ENCODE measurements at places on chromosomes 2 and 18.
A peak's percentile ranks its signal among the peaks of the same experiment; 100 is the strongest.

GRCh38 chr2:75604484-75604883 is 42.1 kb upstream of the MRPL19 start:
- no peak for DNase-seq

DNA sequence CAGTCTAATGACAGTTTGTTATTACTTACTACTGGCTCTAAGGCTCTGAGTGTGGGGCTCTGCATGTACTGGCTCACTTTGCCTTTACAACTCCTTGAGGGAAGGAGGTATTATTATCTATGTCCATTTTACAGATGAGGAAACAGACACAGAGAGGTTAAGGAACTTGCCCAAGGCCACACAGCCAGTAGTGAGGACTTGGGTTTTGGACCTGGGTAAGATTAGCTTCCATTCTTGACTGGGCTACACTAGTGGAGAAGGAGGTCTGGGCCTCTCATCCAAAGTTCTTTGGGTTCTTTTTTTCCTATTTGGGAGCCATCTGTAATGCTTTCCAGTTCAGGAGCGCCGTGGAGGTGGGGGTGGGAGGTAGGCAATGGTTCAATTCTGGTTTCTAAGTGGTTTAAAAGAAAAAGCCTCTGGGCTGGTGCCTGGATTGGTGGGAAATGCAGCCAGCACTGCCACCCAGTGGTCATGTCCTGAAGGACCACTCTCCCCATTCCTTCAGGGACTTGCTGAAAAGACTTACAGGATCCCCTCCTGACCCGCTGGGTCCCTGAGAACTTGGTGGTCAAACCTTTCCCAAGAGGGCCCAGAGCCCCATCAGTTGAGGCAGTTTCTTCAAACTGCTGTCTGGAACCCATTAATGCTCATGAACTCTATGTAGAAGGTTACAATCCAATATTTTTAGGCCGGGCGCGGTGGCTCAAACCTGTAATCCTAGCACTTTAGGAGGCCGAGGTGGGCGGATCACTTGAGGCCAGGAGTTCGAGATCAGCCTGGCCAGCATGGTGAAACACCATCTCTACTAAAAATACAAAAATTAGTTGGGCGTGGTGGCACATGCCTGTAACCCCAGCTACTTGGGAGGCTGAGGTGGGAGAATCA is 38.6 kb upstream of the NOTO start:
- DNase-seq, result peak; percentile 51

DNA sequence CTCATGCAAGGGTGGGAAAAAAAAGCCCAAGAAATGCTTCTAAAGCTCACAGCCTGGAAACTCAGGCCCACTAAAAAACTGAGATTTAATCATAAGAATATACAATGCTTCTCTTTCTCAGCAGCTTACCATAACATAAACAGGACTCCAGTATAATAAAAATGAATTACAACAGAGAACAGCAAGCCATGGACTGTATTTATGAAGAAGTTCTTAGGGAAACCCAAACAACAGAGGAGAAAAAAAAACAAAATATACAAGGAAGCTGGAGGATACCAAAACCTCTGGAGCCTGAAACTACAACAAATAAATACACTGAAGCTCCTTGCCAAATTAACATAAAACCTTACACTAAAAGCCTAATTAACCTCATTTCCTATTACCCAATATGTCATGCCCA is 187.8 kb downstream of the RDH14 start:
- no peak for DNase-seq

- DNase-seq, result no peak
Measured at GRCh38 chr2:232365621-232366321, 12.8 kb upstream of the ALPP start.

DNA sequence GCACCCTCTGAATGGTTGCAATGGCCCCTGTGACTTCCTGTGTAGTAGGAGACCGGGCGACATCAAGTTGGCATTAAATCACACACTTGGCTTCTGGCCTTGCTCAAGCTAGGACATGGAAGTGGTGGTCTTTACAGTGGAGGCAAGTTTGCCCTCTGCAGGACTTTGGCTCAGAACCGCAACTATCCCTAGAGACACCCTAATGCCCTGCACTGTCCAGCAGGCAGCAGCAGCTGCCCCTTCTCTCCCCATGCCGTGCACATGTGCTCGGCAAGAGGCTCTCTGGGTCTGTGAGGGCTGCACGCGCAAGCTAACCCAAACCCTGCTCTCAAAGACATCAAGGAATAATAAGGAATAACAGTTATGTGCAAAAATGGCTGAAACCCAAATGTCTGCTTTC is 106.5 kb downstream of the COL6A3 start:
- DNase-seq, result no peak

GRCh38 chr2:176534798-176535466 is 265.7 kb downstream of the MTX2 start:
- no peak for DNase-seq

- no peak for DNase-seq
Measured at GRCh38 chr18:80132180-80132812, 23.2 kb downstream of the ADNP2 start.

DNA sequence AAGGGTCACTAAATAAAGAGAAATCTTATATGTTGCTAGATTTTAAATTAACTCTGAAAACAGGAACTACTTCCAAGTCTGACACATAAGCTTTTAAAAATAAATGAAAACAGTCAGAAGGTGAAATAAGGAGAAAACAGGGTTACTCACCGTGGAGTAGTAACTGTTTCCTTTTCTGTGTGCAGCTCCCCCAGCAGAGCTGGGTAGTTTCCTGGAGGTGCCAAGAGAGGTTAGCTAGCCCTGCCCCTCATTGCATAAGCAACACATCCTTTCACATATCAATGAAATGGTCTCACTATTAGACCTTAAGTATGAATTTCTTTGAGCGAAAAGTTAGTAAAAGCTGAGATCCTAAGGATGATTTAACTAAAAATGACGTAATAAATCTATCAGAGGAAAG is 54.0 kb upstream of the GPR75 start:
- DNase-seq, result peak; percentile 7

DNA sequence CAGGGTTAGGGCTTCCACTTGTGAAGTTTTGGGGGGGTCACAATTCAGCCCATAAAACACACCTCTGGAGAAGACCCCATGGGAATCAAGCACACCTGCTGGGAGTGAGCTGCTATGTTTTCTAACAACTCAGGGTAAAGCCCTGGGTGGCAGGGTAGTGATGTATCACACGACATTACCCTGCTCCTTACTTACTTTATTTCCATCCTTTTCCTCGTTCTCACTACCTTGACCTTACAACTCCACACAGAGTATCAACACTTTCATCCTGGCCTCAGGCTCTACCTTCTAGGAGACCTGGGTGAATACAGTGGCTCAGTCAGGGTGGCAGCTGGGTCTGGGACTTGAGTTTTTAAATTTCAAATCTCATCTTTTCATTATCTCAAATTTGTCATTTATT is 290.3 kb downstream of the CYRIA start:
- DNase-seq, result no peak

DNA sequence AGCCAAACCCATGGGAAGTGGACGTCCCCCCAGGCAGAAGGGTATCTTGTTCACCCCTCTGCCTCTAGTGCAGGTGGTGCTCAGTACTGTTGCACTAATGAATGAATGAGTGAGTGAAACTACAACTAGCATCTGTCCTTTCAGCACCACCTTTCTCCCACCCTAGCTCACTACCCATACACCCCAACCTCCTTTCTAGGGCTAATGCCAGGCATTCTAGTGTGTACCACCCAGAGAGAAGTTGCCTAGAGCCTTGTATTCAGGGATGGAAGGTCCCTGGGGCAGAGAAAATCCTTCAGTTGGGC is 22.5 kb downstream of the CCT7 start:
- DNase-seq, result no peak

GRCh38 chr18:24198461-24198860 is 59.6 kb downstream of the CABYR start:
- DNase-seq, result no peak

- DNase-seq, result no peak
Measured at GRCh38 chr2:10811517-10811916, 1.1 kb downstream of the PDIA6 start.

GRCh38 chr2:238965371-238966071 is 117.6 kb downstream of the TWIST2 start:
- no peak for DNase-seq

- no peak for DNase-seq
Measured at GRCh38 chr2:191432121-191432520, 186.9 kb downstream of the MYO1B start.

DNA sequence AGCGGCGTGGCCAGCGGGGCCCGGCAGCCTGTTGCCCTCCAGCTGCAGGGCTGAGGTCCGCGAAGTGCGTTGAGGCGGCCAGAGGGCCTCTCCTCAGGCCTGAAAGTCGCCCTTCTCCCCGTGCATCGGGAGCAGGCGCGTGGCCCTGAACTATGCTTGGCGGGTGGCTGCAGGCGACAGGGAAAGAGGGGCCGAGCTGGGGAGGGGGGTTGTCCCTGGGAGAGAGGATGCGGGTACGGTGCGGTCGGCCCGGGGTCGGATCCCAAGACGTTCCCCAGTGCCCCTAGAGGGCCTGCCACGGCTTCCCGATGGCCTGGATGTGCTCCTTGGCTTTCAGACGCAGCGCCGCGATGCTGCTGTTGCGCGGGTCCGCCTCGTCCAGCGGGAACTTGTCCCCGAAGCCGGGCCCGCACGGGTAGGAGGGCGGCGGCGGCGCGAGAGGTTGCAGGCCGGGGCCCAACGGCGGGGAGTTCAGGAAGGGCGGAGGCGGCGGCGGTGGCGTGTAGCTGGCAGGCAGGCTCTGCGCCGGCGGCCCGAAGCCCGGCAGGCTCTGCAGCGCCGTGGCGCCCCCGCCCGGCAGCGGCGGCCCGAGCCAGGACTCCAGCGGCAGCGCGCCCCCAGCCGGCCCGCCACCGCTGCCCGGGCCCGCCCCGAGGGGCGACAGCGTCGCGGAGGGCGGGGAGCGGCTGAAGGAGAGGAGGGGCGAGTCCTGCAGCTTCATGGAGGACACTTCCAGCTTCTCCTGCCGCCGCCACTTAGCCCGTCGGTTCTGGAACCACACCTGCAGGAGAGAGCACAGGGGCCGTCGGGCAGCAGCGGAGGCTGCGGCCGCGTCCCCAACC is 4.3 kb downstream of the RAX start:
- DNase-seq, result no peak

GRCh38 chr2:8414946-8415879 is 266.6 kb upstream of the ID2 start:
- no peak for DNase-seq

GRCh38 chr2:202690321-202690900 is 55.6 kb downstream of the FAM117B start:
- DNase-seq, result no peak

DNA sequence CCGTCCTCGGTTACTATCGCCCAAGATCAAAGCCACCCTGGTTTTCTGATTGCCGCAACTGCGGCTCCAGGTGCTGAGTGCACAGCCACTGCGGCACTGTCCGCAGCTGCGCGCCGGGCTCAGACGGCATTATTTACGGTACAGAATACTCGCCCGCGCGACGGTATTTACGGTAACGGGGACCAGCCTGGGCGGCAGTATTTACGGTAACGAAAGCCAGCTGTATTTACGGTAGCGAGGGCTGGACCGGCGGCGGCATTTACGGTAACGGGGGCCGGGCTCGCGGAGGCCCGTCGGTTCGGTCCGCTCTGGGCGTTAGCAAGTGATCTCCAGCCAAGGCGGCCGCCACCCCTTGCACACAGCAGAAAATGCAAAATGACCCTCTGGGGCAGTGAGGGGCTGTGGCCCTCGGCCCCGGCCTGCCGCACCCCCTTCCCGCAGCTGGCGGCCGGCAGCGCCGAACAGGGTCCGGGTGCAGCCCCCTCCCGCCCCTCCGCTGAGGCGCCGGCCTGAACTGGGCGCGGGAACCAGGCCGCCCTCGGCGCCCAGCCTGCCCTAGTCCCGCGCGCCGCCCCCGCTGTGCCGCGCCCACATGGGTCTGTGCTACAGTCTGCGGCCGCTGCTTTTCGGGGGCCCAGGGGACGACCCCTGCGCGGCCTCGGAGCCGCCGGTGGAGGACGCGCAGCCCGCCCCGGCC is at the start of gene GNAL:
Gene GNAL, plus strand, starts transcription at position 293 of the 697 bp plus-strand sequence. Its CDS starts 300 bp downstream, at position 593.
- DNase-seq, result peak; percentile 90

- DNase-seq, result no peak
Measured at GRCh38 chr2:235903782-235904584, 264.2 kb downstream of the GBX2 start.

DNA sequence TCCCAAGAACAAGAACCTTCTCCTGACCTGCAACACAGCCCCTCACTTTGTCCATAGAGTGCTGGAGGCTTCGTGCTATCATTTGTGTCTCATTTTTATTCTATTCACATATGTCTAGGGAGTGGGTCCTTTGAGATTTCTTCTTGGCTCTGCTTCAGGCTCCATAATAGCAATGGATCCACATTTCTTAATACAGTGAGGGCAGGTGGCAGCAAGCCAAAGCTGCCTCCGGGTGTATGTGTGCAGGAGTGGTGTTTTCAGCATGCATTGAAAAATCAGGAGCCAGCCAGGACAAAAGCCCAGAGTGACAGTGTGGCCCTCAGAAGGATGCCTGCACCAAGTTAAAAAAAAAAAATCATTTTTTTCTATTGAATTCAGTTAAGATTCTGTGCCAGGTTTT is 115.1 kb upstream of the PELI1 start:
- peak; percentile 60 for DNase-seq

- DNase-seq, result no peak
Measured at GRCh38 chr2:222483513-222484039, 59.2 kb downstream of the SGPP2 start.

DNA sequence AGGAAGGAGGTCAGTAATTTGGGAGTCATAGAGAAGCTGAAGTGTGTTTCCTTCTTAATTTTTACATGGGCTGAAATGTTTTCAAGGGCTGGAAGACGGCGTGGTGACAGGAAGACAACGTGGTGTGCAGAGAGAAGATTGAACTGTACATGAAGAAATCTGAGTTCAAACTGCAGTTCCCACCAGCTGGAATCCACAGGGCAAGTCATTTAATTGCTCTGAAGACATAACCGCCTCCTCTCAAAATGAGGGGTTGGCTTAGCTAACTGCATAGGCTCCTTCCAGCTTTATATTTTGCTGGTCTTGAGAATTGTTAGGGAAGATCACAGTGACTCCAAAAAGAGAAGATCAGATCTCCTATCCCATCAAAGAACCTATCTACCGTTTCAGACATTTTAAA is 103.9 kb downstream of the SLC8A1 start:
- DNase-seq, result no peak

GRCh38 chr2:110834134-110834827 is 101.9 kb downstream of the ACOXL start:
- no peak for DNase-seq

- no peak for DNase-seq
Measured at GRCh38 chr2:203692031-203692710, 14.3 kb upstream of the CD28 start.

- DNase-seq, result no peak
Measured at GRCh38 chr18:79068341-79068936, 755 bp upstream of the ATP9B start.

GRCh38 chr2:167756446-167756845 is 490.9 kb downstream of the STK39 start:
- no peak for DNase-seq

- DNase-seq, result no peak
Measured at GRCh38 chr2:100291152-100291970, 30.9 kb downstream of the LONRF2 start.

DNA sequence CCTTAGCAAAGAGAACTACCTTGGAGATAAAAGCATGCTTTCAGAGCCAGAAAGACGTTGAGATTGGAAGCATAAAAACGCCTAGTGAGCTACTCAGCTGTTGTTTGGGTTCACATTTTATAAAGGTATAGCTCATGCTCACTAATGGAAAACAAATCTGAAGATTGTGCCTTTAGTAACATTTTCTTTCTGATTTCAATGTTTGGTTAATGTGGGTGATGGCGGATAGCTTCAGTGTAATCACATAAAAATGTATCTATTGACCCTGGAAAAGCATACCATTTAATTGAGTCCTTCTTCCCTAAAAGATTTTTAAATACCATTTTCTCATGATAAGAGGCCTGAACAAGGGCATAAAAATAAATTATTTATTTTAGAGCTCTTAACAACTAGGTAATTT is 73.4 kb downstream of the DTNA start:
- DNase-seq, result no peak

GRCh38 chr2:47072018-47072691 is 83.0 kb downstream of the STPG4 start:
- DNase-seq, result peak; percentile 96

All from fibroblast of gingiva (primary cell).